ENCODE measurements at places on chromosomes 5 and 9. TPM values are rescaled to one million over a fixed set of nuclear protein-coding genes. Genes with fewer than 3 reads are reported as not detected.

- H3K27me3 ChIP-seq: no peaks in the 10 kb centered on the region
- H3K27ac ChIP-seq: no peak overlapping the region
- peaks cover 23% of the 10 kb centered on the region for H3K4me1 ChIP-seq
- DNase-seq: no peak
- no peak overlapping the region for H3K4me3 ChIP-seq
- H3K36me3 ChIP-seq: no peaks in the 10 kb centered on the region
These were observed 20.6 kb upstream of the COL5A1 start for GRCh38 chr9:134620751-134621557.

DNA sequence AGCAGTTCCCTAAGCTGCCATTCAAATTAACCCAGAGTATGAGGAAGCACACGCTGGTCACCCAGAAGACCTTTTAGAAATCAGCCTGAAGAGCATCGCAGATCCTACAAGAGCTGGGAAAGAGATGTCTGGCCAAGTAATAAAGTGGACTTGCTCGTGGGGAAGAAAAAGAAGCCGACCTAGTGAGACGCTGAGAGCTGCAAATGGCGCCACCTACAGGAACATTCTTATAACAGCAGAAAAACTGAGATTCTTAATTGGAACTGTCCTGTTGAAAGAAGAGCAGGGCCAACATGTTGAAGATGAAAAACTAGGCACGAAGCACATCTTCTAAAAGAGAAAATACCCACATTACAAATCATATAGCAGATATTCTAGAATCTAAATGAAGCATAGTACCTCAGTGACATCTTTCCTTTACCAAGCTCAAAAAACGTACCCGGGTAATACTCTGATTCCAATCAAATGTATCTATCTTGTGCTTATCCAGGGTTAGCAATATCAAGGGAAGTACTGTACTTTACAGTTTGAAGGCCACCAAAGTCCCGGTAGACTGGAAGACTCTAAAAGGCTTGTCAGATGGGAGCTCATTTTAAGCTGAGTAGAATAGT lies 3.9 kb upstream of the GNAQ start:
- peaks cover 21% of the 10 kb centered on the region for H3K4me1 ChIP-seq
- peak; percentile 87 for DNase-seq
- H3K36me3 ChIP-seq: no peaks in the 10 kb centered on the region
- H3K27me3 ChIP-seq: no peaks in the 10 kb centered on the region
- H3K27ac ChIP-seq: peak overlapping the region; percentile 1

DNA sequence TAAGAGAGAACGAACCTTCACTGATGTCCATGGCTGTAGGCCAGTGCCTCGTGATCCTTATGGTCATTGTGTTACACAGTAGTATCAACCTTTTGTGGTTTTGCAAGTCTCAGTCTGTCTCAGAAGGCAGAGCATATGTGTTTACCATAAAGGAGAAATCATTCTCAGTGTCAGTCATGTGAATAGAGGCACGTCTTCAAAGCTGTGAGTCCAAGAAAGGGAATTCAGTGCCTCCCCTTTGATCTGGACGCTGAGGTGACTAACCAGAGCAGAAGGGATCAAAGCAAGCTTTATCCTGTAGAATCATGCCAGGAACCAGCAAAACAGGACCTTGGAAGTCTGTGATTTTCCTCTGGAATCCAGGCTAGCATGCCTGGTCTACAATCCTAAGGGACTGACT lies 433.9 kb downstream of the DNAH5 start:
- no peaks in the 10 kb centered on the region for H3K27me3 ChIP-seq
- H3K4me3 ChIP-seq: no peak overlapping the region
- peak; percentile 40 for DNase-seq
- H3K36me3 ChIP-seq: no peaks in the 10 kb centered on the region

DNA sequence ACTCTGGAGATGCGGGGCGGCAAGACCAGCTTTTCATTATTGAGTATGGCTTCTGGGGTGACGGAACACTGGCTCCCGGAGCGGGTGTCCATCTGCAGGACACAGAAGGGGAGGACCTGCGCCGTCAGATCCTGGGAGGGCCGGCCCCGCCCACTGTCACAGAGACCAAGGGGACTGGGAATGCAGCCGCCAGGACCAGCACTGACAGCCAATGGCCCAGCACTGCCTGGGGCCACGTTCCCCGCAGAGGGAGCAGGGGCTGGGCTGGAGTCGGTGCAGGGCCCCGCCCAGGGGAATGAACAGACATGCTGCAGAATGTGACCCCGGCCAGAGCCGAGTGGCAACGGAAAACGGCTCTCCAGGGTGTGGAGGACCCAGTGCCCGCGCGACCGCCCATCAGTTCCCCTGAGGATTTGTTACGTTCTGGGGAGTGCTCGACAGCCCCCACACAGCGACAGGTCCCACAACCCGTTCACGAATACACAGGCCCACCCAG lies at the start of gene ZDHHC11:
TSS of gene ZDHHC11 (minus strand) at position 476 of the 496 bp plus-strand sequence. CDS start at position 92, 384 bp downstream.
- H3K36me3 ChIP-seq: no peaks in the 10 kb centered on the region
- H3K27me3 ChIP-seq: no peaks in the 10 kb centered on the region
- H3K4me3 ChIP-seq: no peak within 1 kb of the TSS
- H3K4me1 ChIP-seq: no peaks in the 10 kb centered on the region
- H3K27ac ChIP-seq: no peak within 1 kb of the TSS

GRCh38 chr9:95572381-95573151 lies 55.8 kb upstream of the PTCH1 start:
- no peak for DNase-seq
- no peaks in the 10 kb centered on the region for H3K27me3 ChIP-seq

DNA sequence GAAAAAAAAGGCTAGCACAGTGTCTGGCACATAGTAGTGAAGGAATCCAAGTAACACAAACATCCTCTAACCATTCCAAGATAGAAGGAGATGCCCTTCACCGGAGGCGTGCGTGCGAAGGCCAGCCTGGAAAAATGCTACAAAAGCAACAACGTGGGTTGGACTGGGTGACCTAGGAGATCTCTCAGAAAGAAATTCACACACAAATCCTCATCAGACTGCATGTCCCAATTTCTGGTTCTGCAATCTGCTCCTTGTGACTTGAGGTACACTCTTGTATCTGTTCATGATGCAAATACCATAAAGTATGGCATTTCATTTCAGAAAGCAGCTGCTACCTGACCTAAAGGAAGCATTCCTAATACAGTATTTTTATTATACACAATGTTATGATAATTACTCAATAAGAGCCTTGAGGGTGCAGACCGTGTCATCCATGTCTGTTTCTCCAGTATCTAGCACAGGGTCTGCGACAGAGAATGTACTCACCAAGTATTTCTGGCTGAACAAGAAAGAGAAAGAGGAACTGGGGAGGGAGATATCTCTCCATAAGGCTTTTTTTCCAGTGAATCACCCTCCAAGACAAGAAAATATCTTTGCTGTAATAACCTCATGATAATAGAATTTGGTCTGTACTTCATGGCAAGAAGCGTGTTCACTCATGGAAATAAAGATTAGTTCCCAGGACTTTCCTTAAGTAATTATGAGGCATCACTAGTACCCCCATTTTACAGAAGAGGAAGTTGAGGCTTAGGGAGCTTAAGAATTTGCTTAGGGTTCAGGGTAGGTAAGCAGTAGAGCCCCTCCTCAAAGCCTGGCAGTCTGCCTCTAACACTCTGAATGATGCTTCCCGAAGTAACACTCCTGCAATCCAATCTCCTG lies 138.3 kb downstream of the CDK5RAP2 start:
- peak; percentile 33 for DNase-seq
- peak overlapping the region; percentile 69 for H3K27ac ChIP-seq
- H3K4me3 ChIP-seq: no peak overlapping the region
- H3K4me1 ChIP-seq: peaks cover 5% of the 10 kb centered on the region

GRCh38 chr5:74288448-74289108 lies 351.9 kb downstream of the ENC1 start:
- no peak overlapping the region for H3K4me3 ChIP-seq
- no peak overlapping the region for H3K27ac ChIP-seq
- DNase-seq: no peak
- no peaks in the 10 kb centered on the region for H3K4me1 ChIP-seq
- no peaks in the 10 kb centered on the region for H3K27me3 ChIP-seq
- H3K36me3 ChIP-seq: no peaks in the 10 kb centered on the region

Gene HK3
- polyA plus RNA-seq: not detected

Gene APC
- polyA plus RNA-seq: 9.1 TPM

Gene ZDHHC11B
- 1.9 TPM for polyA plus RNA-seq

Gene CCDC183
- 32.1 TPM for polyA plus RNA-seq

Gene GARIN3
- not detected for polyA plus RNA-seq

All from hepatocyte (in vitro differentiated cells).